ENCODE measurements at places on chromosomes 11 and 22. TPM values are rescaled to one million over a fixed set of nuclear protein-coding genes. Genes with fewer than 3 reads are reported as not detected.

The BDNF gene
- not detected for total RNA-seq

The BBOX1 gene
- total RNA-seq: not detected

DNA sequence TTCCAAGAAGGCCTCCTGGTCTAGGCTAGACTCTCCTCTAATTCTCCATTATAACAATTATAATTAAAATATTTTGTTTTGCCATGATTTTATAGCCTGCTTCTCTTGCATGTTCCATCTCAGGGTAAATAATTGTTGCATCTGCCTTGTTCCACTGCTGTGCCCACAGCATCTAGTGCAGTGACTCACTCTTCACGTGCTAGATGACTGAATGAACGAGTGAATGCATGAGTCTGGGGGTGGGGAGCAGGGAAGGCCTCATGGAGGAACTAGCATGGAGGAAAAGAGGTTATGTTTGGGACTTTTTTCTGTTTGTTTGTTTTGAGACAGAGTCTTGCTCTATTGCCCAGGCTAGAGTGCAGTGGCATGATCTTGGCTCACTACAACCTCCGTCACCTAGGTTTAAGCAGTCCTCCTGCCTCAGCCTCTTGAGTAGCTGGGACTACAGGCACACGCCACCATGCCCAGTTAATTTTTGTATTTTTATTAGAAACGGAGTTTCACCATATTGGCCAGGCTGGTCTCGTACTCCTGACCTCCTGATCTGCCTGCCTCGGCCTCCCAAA, 5.2 kb upstream of the OAF start:
- no peak overlapping the region for H3K27ac ChIP-seq
- H3K27me3 ChIP-seq: no peaks in the 10 kb centered on the region
- no peak overlapping the region for H3K4me3 ChIP-seq
- H3K36me3 ChIP-seq: no peaks in the 10 kb centered on the region
- no peak for DNase-seq

GRCh38 chr11:80886684-80887083, 1445.9 kb upstream of the TENM4 start:
- H3K4me1 ChIP-seq: no peaks in the 10 kb centered on the region
- no peaks in the 10 kb centered on the region for H3K27me3 ChIP-seq
- no peaks in the 10 kb centered on the region for H3K36me3 ChIP-seq
- H3K4me3 ChIP-seq: no peak overlapping the region

DNA sequence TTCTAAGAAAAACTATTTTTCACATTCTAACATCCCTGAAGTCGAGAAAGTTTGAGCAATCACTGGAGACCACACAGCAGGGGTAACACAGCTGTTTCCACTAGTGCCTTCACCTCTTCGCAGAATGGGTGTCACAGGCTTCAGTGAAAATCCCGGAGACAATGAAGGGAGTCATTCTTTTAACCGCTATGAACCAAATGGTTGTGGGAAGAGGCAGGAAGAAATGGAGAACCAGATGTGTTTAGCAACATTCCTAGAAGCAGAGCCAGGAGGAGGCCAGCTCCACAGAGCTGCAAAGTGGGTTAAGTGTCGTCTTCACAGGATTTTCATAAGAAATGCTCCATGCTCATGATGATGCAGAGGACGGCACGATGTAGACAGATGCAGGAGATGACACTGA, 221.1 kb downstream of the LARGE1 start:
- no peak overlapping the region for H3K4me3 ChIP-seq
- no peak for DNase-seq
- H3K4me1 ChIP-seq: no peaks in the 10 kb centered on the region
- no peaks in the 10 kb centered on the region for H3K27me3 ChIP-seq
- no peak overlapping the region for H3K27ac ChIP-seq
- H3K36me3 ChIP-seq: no peaks in the 10 kb centered on the region

- no peaks in the 10 kb centered on the region for H3K27me3 ChIP-seq
- H3K27ac ChIP-seq: no peak overlapping the region
- no peaks in the 10 kb centered on the region for H3K36me3 ChIP-seq
- H3K4me3 ChIP-seq: no peak overlapping the region
These were observed 37.0 kb downstream of the TENM4 start for GRCh38 chr11:79403839-79404238.

The IGSF9B gene
- total RNA-seq: 19.3 TPM

- no peaks in the 10 kb centered on the region for H3K4me1 ChIP-seq
- DNase-seq: no peak
- no peak overlapping the region for H3K4me3 ChIP-seq
- H3K36me3 ChIP-seq: no peaks in the 10 kb centered on the region
- H3K27ac ChIP-seq: no peak overlapping the region
- H3K27me3 ChIP-seq: no peaks in the 10 kb centered on the region
These were observed 18.1 kb upstream of the LUZP2 start for GRCh38 chr11:24478718-24479117.

DNA sequence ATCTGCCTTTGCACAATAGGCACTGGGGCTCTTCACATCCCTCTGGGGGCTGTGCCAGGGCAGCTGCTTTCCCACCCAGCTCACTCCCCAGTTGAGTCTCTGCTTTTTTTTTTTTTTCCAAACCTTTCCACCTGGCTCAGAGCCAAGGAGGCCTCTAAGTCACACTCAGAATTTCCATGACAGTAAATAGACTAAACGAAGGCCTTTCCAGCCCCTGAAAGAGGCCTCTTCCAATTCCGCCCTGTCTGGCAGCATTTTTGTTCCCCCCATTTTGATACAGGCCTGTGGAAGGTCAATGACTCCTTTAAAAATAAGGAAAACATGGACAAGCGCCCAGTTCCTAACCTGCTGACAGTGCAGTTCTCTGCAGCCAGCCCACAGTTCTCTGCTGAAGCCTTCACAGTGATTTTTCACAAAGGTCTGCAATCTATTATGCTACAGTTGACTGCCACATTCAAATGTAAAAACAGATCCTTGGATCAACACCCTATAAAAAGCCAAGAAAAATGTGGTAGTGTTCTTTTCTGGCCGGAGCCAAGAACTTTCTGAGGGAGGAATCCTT, 107.5 kb upstream of the SESN3 start:
- H3K4me3 ChIP-seq: no peak overlapping the region
- H3K4me1 ChIP-seq: peaks cover 4% of the 10 kb centered on the region
- no peak for DNase-seq
- H3K36me3 ChIP-seq: no peaks in the 10 kb centered on the region
- no peak overlapping the region for H3K27ac ChIP-seq

The RGL4 gene
- total RNA-seq: 13.8 TPM

DNA sequence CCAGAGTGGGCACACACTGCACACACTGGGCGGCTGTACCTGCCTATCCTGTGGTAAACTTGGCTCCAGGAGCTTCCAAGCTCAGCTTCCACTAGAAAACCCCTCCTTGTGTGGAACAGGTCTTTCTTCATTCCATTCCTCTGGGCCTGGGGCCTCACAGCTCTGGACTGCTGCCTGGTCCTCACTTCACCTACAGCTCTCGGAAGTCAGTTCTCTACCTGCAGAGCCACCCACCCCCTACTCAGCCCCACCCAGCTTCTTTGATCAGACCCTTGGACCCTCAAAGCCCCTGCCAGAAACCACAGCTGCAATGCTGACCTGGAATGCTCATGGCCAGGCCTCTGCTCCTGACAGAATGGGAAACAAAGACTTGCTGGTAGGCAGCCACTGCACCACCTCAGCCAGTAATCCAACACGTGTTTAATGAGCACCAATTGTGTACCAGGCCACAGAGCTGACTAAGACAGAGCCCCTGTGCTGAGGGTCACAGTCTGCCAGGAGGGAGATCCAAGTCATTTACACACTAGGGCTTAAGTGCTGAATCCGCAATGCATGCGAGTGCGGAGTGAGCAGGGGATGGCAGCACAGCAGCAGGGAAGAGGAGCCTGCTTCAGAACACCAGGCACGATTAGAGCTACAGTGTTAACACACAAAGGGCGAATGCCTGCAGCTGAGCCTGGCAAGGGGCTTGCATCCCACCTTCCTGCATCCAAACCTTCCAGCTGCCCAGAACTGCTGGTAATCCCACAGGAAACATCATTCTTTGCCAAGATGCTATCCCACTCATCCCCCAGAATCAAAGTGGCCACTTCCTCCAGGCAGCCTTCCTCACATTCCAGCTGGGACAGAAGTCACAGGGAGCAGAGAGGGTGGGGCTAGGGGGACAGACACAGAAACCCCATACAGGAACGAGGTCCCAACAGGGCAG, 4.6 kb downstream of the GNB1L start:
- no peak for DNase-seq
- H3K27me3 ChIP-seq: no peaks in the 10 kb centered on the region
- no peak overlapping the region for H3K4me3 ChIP-seq
- no peak overlapping the region for H3K27ac ChIP-seq
- peaks cover 5% of the 10 kb centered on the region for H3K36me3 ChIP-seq

The MUC2 gene
- not detected for total RNA-seq

The CECR2 gene
- not detected for total RNA-seq

The MRGPRX3 gene
- not detected for total RNA-seq

The ALDH3B2 gene
- not detected for total RNA-seq

DNA sequence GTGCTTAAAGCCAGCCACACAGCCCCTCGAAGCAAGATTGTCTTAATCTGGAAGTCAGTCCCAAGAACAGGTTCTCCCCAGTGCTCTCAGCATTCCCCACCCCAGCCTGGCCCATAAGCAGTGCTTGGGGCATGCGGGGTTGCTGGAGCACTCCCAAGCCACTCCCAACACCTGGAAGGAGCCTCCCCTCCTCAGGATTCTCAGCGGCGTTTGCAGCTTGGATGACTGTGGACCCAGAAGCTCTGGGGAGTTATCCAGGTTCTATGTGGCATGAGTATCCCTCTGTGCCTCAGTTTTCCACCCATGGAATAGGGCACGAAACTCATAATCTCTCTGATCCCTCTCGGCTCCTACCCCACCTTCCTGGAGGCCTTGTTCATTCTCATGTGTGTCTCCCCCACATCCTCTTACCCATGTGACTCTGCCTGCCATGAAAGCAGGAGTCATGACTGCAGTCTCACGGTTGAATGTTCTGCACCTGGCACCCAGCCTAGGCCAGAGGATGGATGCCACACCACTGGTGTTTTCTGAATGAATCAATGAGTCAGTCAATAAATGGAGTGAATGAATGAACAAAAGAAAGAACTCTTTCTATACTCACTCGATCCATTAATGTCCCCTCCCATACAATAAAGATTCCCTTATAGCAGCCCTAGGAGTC, 33.4 kb upstream of the WNT7B start:
- H3K27ac ChIP-seq: no peak overlapping the region
- DNase-seq: no peak
- H3K4me3 ChIP-seq: no peak overlapping the region
- peaks cover 3% of the 10 kb centered on the region for H3K27me3 ChIP-seq
- no peaks in the 10 kb centered on the region for H3K36me3 ChIP-seq
- H3K4me1 ChIP-seq: peaks cover 10% of the 10 kb centered on the region

The PARVA gene
- 0.08 TPM for total RNA-seq
